HT1080 (cell line): ENCODE measurements at places on chromosomes 7 and 10. TPM values are rescaled to one million over a fixed set of nuclear protein-coding genes. Genes with fewer than 3 reads are reported as not detected.

Gene FKBP14
- total RNA-seq: 6.4 and 7.7 TPM in 2 replicates

Gene TMEM139
- not detected in 2 replicates for total RNA-seq

Gene ANKIB1
- 20.4 and 26.8 TPM in 2 replicates for total RNA-seq

Gene TCERG1L
- total RNA-seq: not detected in 2 replicates

Gene CDHR3
- 5.0 and 5.4 TPM in 2 replicates for total RNA-seq

Gene ELAPOR2
- total RNA-seq: 6.7 and 7.7 TPM in 2 replicates

Gene ODAD2
- 5.3 and 5.6 TPM in 2 replicates for total RNA-seq

Gene NDUFA5
- 67.6 and 68.7 TPM in 2 replicates for total RNA-seq

Gene LBX1
- not detected in 2 replicates for total RNA-seq

Gene GRM3
- total RNA-seq: not detected in 2 replicates

Gene PSAP
- total RNA-seq: 289 and 329 TPM in 2 replicates

Gene CPVL
- 0.50 and 0.90 TPM in 2 replicates for total RNA-seq

Gene ASB10
- total RNA-seq: not detected in 2 replicates

Gene SLC16A9
- 0.73 and 1.2 TPM in 2 replicates for total RNA-seq

Gene ZNF518A
- 11.4 and 13.3 TPM in 2 replicates for total RNA-seq

Gene MYL7
- not detected in 2 replicates for total RNA-seq

Gene TSC22D4
- total RNA-seq: 58.9 and 65.7 TPM in 2 replicates

Gene ADCY1
- 0.08 and 0.13 TPM in 2 replicates for total RNA-seq

Gene GIMAP6
- 1.4 and 1.6 TPM in 2 replicates for total RNA-seq

Gene BZW2
- total RNA-seq: 120 and 128 TPM in 2 replicates

Gene CYP2E1
- 1.2 and 1.4 TPM in 2 replicates for total RNA-seq

Gene FANK1
- total RNA-seq: 0.42 TPM in 1 of 2 replicates, not detected in the other

Gene UTF1
- not detected in 2 replicates for total RNA-seq

Gene ADK
- total RNA-seq: 59.2 and 65.2 TPM in 2 replicates

Gene SLC13A1
- not detected in 2 replicates for total RNA-seq

Gene CHPF2
- total RNA-seq: 40.0 and 46.1 TPM in 2 replicates

Gene FAM20C
- 24.0 and 31.3 TPM in 2 replicates for total RNA-seq

Gene HOXA6
- total RNA-seq: 3.6 and 4.5 TPM in 2 replicates

Gene FOXP2
- 0.37 and 0.74 TPM in 2 replicates for total RNA-seq

Gene HOXA2
- not detected in 2 replicates for total RNA-seq

Gene PLEKHS1
- total RNA-seq: not detected in 2 replicates

Gene CPXM2
- total RNA-seq: 0.08 TPM in 1 of 2 replicates, not detected in the other

Gene SFTPA1
- total RNA-seq: not detected in 2 replicates

Gene RHBDD2
- total RNA-seq: 19.0 and 31.2 TPM in 2 replicates

Gene PDZD8
- total RNA-seq: 16.7 and 26.1 TPM in 2 replicates

Gene GATAD1
- 20.1 and 24.6 TPM in 2 replicates for total RNA-seq

Gene GTF2IRD1
- total RNA-seq: 10.5 and 14.0 TPM in 2 replicates

Gene ENTPD7
- total RNA-seq: 14.6 and 15.0 TPM in 2 replicates

Gene TMEM140
- total RNA-seq: 0.60 and 1.8 TPM in 2 replicates

Gene FAM237B
- total RNA-seq: not detected in 2 replicates

Gene ITIH2
- total RNA-seq: not detected in 2 replicates

Gene HMX3
- total RNA-seq: not detected in 2 replicates

Gene PRSS2
- total RNA-seq: not detected in 2 replicates

Gene CFAP58
- 0.58 and 1.8 TPM in 2 replicates for total RNA-seq

Gene TAF6
- 25.4 and 34.4 TPM in 2 replicates for total RNA-seq

Gene INA
- not detected in 2 replicates for total RNA-seq

Gene LHFPL3
- total RNA-seq: not detected in 2 replicates

Gene CTAGE8
- not detected in 2 replicates for total RNA-seq

Gene LIPK
- total RNA-seq: not detected in 2 replicates

Gene NEUROD6
- total RNA-seq: not detected in 2 replicates

Gene SPDYE5
- not detected in 2 replicates for total RNA-seq
